ENCODE measurements at places on chromosomes 13 and 19.

DNA sequence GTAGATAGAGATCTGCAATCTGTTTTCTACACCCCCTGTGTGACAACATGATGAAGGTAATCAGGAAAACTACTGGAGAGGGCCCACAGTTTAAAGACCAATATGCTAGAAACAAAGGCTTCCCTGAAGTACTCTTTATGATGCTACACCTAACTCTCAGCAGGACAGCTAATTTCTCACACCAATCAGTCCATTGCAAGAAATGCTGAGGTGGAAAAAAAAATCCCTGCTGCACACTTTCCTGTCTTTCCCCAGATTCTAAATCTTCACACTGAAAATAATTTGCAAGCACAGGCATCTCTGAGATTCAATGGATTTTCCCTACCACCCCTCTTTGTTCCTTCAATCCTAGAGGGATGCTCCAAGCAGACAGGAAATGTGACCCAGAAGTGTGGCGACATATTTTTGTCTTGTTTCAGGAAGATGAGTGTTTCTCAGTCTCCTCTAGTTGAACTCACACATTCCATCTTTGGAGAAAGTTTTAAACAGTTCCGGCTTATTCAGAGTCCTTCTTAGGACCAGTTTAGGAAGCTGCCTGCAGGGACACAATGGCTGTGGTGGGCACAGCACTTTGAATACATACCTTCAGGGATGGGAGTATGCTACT is 671.6 kb downstream of the DIAPH3 start:
- no peak for DNase-seq

DNA sequence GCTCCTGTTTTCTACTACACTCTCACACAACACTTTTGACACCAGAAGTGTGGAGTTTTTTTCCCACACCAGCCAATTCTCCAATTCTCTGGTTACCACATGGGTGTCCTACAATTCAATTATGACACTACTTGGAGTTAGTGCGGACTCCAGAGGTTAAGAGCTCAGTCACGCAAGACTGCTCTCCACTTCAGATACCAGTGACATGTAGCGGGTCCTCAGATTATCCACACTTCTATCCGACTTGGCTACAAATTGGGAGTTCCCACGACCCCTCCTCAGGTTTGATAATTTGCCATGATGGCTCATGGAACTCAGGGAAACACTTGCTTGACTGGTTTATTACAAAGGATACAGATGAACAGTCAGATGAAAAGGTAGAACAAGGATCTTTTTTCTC is 32.9 kb downstream of the PAN3 start:
- DNase-seq: no peak

- no peak for DNase-seq
Observed at GRCh38 chr13:97333983-97334382, 100.0 kb upstream of the RAP2A start.

DNA sequence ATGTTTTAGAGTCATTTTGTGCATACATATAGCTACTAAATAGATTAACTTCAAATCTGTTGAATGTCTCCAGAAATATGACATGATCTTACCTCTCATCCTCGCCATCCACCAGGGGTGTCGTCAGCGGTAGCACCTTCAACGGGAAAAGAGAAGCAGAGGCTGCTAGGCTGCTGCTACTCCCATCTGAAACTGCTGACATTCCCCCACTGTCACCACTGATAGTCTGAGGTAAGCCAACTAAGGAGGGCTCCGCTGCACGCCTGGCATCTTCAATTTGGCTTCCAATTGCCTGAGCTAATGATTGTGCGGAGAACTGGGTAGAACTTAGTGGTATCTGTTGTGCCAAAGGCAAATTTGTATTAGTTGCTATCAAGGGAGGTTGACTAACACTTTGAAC is 3.1 kb downstream of the TSC22D1 start:
- no peak for DNase-seq

GRCh38 chr13:72368031-72368430 is 359.4 kb downstream of the MZT1 start:
- no peak for DNase-seq

DNA sequence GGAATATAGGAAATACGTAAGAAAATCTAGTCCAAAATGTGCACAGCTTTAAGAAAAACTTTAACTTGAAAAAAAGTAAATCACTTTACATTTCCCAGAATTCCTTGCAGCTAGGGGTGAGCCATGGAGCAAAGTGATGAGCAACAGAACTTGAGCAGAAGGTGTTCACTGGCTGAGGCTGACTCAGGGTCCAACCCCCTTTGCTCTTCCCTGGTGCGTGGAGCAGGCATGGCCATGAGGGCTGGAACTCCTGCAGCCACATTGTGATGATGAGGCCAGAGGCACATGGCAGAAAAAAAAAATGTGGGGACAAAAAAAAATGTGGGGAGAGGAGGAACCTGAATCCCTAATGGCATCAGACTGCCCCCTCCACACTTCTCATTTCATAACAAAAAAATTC is 9.9 kb upstream of the PLA2G4C start:
- no peak for DNase-seq

- DNase-seq: no peak
Observed at GRCh38 chr19:35352177-35352447, 4.4 kb downstream of the FFAR1 start.

DNA sequence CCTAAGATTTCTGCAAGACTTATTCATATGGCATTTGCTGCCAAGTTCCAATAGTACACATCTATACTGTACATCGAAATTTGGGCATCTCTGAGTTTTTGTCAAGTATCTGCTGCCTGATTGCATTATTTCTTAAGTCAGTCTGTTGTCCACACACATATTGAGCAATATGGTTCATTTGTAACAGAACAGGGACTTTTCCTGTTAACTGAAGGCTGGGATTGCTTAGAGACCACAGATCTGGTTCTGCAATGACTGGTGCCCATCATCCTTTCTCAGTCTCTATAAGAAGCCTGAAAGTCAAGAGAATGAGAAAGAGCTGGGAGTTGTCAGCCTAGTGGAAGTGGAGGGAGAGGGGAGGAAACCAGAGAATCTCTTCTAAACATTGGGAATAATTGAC is 22.5 kb upstream of the MYCBP2 start:
- no peak for DNase-seq

- DNase-seq: no peak
Observed at GRCh38 chr13:43074824-43075510, 51.6 kb downstream of the DNAJC15 start.

GRCh38 chr13:39297664-39298171 is 259.5 kb downstream of the NHLRC3 start:
- DNase-seq: no peak

DNA sequence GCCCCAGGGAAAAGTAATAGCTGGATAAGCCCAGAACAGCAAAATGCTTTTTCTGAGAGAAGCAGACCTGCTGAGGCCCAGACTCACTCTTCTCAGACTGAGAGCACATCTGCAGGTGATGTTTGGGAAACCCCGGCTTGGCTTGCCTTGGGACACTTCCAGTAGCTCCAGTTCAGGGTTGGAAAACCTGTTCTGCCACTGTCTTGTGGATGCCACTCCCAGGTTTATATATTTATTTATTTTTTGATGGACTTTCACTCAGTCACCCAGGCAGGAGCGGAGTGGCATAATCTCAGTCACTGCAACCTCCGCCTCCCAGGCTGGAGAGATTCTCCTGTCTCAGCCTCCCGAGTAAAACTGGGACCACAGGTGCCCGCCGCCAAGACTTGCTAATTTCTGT is 8.0 kb upstream of the SMARCA4 start:
- no peak for DNase-seq

- peak; percentile 24 for DNase-seq
Observed at GRCh38 chr13:114161644-114162532, 17.2 kb upstream of the CFAP97D2 start.

DNA sequence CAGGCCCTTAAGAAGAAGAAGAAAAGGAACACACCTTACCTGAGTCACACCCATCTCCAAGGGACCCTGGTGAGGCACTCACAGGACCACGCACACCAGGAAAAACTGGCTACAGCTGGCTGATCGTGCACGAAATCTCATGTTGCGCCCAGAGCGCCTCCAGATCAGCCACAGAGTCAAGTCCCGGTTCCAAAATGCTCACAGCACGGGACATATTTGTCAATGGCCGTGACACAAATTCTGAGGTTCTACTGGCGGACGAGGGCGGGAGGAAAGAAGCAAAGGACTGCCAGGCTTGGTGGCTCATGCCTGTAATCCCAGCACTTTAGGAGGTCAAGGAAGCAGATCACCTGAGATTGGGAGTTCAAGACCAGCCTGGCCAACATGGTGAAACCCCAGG is 21.5 kb downstream of the SH3GL1 start:
- DNase-seq: no peak

- no peak for DNase-seq
Observed at GRCh38 chr13:59458908-59459579, 704.7 kb downstream of the DIAPH3 start.

- no peak for DNase-seq
Observed at GRCh38 chr13:59468396-59468795, 695.3 kb downstream of the DIAPH3 start.

DNA sequence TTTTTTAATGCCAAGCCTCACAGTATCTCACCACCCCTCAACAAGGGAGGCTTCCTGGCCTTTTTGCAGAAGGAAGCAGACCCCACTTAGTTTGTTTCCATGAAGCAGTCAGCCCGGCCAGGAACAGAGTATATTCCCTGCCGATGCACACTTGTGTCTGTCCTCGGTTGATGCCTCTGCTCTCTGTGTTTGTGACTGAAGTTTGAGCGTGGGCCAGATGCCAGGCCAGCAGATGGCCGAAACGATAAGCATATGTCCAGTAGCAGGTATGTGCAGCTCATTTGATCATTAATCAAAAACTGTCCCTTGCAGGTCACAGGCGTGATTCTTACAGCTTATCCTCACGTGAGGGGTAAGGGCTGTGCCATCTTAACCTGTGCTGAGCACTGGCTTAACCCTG is 144.0 kb downstream of the IRS2 start:
- DNase-seq: no peak

DNA sequence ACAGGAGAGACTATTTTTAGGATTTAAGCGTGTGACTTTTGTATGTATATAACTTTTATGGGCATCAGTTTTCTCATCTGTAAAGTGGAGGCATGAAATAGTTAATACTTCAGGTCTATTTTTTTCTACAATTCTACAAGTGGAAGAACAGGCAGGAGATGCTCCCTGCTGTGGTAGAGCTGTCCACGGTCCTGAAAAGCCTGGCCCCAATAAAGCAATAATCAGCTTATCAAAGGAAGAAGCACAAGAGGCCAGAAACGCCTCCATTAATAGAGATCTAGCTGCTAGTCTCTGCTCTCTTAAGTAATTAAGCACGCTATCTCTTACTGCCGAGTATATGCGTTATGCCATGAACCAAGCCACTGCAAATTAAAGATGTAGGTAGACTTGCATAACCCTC is 28.0 kb upstream of the WASF3 start:
- DNase-seq: peak; percentile 1

DNA sequence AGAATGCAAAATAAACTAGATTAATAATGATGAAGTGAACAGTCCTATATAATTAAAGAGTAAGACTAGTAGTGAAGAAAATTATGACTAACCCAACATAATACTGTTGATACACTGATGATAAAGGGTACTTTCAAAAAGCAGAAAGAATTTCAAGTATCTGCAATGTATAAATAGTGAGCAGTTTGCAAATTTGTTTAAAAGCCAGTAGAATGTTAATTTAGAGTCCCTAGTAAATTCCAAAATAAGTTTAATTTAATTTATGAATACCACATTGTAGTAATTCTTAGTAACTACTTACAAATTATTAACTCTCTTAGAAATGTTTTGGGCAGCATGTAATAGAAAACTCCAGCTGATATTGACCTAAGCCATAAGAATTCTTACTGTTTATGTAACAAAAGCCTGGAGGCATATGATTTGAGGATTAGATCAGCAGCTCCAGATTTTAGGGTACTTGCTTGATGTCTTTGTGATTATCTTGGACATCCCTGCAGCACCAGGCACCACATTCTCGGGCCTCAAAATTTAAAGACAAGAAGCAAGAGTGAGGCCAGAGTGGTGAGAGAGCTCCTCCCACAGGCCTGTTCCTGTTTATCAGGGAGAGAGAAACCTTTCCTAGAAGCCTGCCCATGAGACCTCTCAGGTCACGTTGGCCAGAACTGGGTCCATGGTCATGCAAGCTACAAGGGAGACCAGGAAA is 67.6 kb upstream of the TDRD3 start:
- no peak for DNase-seq

GRCh38 chr13:88071371-88071770 is 400.2 kb downstream of the SLITRK5 start:
- DNase-seq: no peak

GRCh38 chr19:1133471-1133929 is 29.7 kb downstream of the GPX4 start:
- DNase-seq: peak; percentile 80

DNA sequence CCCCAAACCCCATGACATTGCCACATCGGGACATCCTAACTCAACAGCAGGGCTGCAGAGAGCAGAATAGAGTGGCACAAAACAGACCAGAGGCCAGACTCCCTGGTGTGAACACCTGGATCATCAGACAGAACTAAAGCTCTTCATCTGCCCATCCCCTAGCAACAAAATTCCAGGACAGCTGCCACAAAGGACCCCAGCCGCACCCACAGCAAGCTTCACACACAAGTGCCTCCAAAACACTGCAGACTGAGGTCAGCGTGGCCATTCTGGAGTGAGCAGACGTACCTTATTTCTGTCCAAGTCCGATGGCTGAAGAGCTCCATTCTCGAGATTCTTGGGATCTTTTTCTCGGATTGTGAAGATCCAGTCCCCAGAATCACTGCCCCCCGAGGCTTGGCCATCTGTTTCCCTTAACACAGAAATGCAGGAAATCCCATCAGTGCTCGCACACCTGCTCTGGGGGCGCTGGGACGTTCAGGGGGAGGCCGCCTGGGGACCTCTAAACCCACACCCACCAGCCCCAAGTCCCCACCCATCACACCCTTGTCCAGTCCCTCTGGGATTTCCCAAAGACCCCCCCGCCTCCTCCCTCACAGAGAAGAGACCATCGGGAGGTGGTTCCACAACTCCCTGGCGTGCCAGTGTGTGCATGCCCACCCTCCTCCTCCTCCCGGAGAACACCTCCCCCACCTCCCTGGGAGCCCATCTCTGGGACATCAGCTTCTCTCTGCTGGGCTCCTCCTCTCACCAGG is 115.2 kb downstream of the STK24 start:
- no peak for DNase-seq

- DNase-seq: no peak
Observed at GRCh38 chr19:32540621-32541020, 40.4 kb upstream of the PDCD5 start.

GRCh38 chr19:51708811-51709210 is 15.0 kb downstream of the HAS1 start:
- DNase-seq: no peak

- DNase-seq: no peak
Observed at GRCh38 chr13:106471957-106472543, 63.4 kb downstream of the EFNB2 start.

- DNase-seq: no peak
Observed at GRCh38 chr13:34748596-34748995, 193.5 kb upstream of the NBEA start.

DNA sequence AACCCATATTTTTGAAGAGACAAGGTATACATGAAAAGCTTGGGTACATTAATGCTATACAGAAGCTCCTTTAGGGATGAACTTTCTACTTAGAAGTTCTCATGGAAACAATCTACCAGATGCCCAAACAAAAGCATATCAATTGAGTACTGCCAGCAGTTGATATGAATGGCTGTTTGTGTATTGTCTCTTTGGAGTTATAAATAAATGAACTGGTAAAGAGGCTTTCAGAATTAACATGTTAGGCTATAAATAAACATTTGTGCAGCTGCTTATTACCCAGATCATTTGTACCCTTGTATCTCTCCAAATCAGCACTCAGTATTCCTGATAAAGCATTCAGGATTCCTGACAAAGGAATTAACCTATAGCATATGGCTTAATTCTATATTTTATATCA is 418.9 kb downstream of the FGF14 start:
- no peak for DNase-seq
